ENCODE measurements at places on chromosomes 16 and 17.
A peak's percentile ranks its signal among the peaks of the same experiment; 100 is the strongest.

DNA sequence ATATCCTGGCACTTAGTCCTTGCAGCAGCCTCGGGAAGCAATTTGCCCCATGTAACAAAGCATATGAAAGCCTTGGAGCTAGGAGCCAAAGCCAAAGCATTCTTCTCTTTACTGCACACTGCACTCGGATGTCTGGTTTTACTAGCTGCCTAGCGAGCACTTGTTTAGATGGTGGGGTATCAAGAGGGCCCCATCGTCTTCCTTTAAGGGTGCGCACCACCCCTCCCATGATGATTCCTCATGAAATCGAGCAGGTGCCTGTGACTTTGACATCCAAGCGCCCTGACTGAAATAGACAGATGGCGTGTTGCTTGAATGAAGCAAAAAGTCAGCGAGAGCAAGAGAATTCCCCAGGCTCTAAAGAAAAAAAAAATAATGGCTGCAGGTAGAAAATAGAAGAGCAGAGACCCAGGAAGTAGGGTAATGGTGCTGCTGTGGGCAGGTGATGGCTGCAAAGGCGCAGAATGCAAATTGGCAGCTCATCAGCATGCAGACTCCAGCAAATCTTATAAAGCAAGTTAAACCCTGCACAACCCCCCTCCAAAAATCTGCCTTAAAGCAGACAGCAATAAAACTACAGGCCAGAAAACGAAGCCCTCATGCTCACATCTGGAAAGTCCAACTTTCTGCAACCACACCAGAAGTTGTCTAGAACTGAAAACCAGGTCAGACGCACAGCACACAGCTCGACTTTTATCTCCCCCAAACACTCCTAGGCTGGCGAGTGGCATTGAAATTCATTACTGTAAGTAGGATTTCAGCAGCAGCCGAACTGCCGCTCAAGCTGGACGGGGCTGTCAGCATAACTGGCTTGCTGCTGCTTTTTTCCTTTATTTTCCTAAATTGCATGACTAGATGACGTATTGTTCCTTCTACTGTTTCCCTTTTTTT is 384.3 kb downstream of the RBFOX1 start:
- DNase-seq, result no peak

DNA sequence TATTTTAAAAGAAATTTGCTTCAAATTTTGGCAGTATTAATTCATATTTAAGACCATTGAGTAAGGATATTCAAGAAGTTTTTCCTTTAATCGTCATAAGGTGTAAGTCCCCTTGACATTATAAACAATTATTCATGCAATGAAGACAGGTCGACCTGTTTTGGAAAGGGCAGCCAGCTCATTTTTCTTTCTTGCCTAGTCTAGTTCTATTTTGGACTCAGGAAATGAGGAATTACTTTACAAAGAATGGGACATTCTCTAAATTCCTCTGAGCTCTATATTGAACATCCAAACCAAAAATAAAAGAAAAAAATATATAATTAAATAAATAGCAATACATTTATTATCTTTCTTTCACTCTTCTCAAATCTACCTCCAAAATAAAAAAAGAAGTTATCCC is 595.6 kb upstream of the KIF2B start:
- no peak for DNase-seq

DNA sequence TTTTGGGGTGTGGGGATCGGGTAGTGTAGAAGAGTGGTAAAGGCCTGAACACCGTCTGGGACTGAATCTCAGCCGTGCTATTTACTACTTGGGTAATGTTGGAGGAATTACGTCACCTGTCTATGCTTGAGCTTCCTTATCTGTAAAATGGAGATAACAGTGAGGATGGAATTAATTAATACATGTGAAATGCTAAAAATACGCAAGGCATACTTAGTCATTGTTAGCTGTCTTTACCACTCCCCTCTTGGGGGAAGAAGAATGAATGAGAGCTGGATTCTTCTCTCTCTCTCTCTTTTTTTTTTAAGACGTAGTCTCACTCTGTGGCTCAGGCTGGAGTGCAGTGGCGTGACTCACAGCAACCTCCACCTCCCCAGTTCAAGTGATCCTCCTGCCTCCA is 41.1 kb upstream of the TANGO6 start:
- no peak for DNase-seq

GRCh38 chr16:47524007-47524405 is 62.9 kb downstream of the PHKB start:
- DNase-seq, result no peak

DNA sequence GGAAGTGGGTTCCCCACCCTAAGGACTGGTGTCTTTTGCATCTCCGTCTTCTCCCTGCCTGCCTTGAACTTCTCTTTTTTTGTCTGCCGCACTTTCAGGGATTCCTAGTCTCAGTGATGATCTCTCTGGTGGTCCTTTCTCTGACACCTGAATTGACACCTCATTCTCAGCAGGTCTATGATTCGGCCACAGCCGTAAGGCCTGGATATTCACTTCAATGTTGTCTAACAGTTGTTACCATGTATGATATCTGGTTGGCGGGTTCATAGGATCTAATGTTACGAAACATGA is 25.1 kb upstream of the SLC47A1 start:
- no peak for DNase-seq

GRCh38 chr16:27724482-27725235 is 174.7 kb downstream of the KATNIP start:
- DNase-seq, result no peak

DNA sequence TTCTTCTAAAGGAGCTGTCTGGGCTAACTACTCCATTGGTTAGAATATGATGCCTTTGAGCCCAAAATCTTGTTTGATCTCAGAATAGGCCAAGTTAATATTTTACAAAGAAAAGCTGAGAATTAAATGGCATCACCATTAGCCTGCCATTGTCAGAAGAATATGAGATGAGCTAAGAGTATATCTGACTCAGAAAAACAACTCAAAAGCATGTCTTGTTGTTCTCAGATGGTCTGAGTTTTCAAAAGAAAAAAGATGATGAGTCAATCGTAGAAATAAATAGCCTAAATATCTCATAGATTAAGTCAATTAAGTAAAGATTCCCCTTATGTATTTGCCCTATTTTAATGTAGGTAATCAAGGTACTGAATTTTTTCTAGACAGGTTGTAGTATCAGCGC is 197.1 kb upstream of the TBX2 start:
- no peak for DNase-seq

- no peak for DNase-seq
Measured at GRCh38 chr17:19728084-19728495, 11.7 kb upstream of the SLC47A2 start.

DNA sequence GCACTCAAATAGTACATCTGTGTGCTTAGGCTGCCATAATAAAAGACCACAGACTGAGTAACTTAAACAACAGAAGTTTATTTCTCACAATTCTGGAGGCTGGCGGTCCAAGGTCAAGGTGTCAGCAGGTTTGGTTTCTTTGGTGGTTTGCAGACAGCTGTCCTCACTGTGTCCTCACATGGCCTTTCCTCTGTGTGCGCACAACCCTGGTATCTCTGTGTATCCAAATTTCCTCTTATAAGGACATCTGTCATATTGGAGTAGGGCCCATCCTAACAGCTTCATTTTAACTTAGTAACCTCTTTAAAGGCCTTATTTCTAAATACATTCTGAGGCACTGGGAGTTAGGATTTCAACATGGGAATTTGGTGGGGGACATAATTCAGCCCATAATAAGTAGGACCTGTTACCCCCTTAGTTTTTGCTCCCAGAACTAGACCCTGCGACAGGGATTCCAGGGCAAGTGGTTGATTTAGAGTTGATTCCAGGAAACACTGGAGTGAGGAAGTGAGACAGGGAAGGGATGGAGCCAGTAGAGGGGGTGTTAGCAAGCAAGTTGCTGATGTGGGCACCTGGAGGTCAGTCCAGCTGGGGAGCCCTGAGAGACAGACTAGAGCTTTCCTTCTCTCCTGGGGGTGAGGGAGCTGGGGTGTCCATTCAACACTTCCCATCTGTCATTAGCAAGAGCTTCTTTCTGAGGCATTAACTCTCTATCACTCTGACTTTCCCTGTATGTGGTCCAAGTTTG is 10.9 kb upstream of the ALKBH5 start:
- DNase-seq, result no peak

GRCh38 chr17:57352665-57353175 is 96.4 kb downstream of the MSI2 start:
- DNase-seq, result no peak

DNA sequence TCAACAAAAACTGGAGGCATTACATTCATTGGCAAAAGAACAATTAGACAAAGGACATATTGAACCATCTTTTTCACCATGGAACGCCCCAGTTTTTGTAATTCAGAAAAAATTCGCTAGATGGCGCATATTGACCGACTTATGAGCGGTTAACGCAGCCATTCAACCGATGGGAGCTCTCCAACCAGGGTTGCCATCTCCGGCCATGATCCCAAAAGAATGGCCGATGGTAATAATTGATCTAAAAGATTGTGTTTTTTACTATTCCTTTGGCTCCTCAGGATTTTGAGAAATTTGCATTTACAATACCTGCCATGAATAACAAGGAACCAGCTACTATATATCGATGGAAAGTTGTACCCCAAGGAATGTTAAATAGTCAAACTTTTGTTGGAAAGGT is 21.4 kb downstream of the ALOX15B start:
- peak; percentile 73 for DNase-seq

DNA sequence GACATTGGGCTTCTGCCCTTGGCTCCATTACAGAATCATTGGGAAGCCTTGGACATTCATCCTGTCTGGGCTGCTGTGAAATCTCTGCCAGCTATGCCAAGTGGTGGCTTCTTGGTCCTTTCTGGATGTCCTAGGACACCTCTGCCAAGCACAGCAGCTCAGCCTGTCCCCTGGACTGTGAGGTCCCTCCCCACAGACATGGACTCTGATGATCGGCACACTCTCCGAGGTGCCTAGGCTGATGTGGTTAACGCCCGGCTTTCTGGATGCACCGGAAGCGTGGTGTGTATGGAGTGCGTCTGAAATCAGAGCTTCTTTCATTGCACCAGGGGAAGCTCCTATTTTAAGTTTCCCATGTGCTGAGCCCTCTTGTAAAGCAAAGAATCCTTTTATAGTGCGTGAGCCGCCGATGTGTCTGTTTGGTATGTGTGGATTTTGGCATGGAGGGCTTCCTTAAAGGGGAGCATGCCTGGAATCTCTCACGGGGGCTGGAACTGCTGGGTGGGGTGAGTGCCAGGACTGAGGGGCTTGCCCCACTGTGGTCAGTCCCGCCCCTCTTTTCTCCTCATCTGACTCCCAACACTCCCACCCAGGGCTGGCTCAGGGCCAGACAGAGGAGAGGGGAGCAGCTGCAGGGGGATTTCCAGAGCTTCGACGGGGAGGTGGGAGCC is 7.0 kb upstream of the ARHGAP23 start:
- no peak for DNase-seq

- DNase-seq, result no peak
Measured at GRCh38 chr17:5553479-5553878, 30.8 kb downstream of the NLRP1 start.

DNA sequence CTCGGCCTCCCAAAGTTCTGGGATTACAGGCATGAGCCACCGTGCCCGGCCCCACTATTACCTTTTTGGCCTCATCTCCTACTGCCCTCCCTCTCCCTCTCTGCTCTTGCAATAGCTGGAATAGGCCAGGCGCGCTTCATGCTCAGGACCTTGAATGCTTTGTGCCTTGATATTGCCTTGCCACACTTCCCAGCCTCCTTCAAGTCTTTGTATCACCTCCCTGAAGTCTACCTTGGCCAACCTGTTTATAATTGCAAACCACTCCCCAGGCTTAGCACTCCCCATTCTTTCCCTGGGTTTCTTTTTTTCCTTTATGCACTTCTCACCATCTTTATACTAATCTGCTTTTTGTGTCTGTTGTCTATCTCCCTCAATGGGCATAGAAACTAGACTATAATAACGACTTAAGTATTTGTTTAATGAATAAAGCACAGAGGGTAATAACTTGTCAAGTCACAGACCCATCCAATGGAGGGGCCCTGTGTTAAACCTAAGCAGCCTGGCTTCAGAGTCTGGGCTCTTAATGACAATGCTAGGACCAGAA is 6.6 kb downstream of the OGFOD1 start:
- DNase-seq, result no peak

DNA sequence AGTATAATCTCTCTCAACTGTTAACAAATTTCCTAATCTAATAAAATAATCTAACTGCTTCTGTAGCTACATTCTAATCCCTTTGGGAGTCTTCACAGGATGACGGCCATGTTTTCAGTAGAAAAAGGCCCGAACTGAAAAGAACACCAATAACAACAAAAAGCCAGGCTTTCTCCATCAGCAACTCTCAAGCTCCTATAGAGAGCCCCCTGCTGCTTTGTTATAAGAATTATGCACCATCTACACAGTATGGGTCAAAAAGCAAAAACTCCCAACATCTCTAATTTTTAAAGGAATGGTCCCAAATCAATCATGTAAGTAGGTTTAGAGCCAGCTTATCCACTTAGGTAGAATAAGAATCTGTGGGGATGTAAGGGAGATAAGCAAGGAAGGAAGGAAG is 163.6 kb upstream of the C17orf78 start:
- no peak for DNase-seq

DNA sequence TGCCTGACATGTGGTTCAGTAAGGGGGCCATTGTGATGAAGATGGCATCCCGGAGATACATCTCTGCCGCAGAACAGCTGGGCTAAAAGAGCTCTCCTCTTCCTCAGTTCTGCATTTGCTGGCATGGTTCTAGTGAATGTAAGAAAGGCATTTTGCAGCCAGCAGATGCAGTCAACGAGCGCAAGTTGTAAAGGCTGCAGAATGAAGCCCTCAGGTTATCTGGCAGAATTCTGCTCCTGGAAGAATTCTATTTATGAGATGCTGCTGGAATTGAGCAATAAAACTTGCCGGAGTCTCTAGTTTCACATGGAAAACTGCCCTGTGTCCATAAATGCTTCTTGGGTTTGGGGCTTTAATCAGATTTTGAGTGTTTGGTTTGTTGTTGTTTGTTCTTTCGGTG is 176.8 kb upstream of the HSBP1 start:
- no peak for DNase-seq

GRCh38 chr17:32520104-32520701 is 33.4 kb downstream of the CDK5R1 start:
- DNase-seq, result peak; percentile 59

- no peak for DNase-seq
Measured at GRCh38 chr17:2856727-2857126, 60.5 kb downstream of the RAP1GAP2 start.

DNA sequence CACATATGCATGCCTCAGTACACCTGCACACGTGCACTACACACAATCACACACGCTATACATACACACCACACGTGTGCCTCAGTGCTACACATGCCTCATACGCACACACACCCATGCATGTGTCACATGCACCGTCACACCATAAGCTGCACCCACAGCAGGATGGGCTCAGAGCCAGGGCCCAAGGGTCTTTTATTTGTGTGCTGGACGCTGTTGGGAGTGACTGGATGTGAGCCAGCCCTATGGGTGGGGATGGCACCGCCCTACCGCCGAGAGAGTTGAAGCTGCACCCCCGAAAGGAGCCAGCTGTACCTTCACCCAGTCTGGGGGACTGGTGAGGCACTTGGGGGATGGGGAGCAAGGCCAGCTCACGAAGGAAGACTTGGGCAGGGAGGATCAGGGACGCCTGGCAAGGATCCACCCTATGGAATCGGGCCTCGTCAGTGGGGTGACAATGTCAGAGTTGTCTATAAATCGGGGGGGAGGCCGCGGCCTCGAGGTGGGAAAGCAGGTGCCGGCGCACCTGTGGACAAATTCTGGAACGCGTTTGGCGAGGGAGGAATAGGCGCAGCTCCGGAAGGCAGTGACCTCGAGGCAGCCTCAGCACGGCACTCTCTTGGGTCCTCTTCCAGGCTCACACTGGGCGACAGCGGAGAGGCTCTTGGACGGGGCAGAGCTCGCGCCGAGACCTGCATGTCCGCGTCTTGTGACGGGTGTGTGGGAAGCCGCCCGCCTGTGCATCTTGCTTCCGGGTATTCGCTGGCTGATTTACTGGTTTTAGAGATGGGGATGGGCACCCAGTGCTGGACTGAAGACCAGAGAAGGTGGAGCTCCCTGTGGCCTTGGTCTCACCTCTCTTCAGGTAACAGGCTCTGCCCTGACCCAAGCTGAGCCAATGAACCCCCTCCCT is 7.3 kb downstream of the RGS11 start:
- DNase-seq, result no peak
